ENCODE measurements at places on chromosomes 2 and 18.

- no peak for DNase-seq
These were observed 72.4 kb upstream of the HS6ST1 start for GRCh38 chr2:128390991-128391630.

DNA sequence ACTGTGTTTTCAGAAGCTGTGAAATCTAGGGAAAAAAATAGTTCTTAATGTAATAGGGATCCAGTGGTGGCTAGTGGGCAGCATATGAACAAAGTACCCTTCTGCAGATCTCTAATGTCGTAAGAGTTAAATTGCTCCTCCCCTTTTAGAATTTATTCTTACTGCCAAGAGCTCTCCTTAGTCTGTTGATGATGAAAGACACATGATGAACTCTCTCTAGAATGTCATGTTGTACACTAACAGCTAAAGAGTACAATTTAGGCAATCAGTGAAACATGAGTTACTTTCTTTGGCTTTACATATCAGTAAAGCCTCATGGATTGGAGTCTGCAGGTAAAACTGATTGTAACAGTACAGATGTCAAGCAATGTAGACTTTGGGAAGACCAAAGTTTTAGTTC lies 84.2 kb downstream of the SLC39A10 start:
- DNase-seq = no peak

DNA sequence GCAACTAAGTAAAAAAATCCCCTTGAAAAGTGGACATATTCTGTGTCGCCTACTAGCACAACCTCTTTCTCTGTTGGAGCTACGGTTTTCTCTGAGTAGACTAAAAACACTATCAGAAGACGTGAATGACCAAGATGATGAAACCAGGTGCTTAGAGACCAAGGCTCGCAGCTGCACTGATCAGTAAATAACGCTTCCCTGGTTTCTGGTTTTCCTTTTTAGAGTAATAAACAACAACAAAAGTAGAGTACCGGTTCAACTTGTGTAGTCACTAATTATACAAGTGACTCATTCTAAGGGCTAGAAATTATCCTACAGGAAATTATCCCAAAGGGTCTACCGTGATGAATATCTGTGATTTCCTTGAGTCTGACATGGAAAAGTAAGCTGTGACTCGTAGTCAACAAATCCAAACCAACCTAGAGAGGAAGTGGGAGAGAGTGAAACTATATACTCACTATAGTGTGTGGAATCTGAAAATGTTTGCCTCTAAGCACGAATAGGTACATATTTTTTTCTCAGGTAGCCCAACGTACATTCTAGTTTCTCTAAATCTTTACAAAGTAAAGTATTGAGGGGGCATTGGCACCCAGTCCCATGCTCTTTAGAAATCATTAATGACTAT lies 17.8 kb downstream of the RASGRP3 start:
- DNase-seq = no peak

GRCh38 chr2:63875131-63875527 lies 33.4 kb downstream of the UGP2 start:
- no peak for DNase-seq

DNA sequence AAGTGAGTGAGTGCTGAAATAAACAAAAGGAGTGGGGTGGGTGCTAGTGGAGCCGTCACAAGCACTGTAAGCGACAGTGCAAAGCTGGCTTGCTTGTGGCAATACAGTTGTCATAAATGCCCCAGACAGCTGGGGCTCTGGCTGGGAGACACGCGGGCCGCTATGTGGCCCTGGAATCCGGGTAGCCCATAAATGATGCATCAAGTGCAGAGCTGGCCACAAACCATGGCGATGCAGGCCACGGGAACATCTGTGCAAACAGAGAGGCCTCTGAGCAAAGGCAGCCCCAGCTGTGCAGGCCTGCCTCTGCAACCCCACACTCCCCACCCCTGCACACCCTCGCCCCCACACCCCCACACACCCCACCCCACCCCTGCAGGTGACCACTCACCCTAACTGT lies 349.2 kb upstream of the ID2 start:
- no peak for DNase-seq

GRCh38 chr2:240903191-240904060 lies 2.7 kb upstream of the CROCC2 start:
- DNase-seq = no peak

DNA sequence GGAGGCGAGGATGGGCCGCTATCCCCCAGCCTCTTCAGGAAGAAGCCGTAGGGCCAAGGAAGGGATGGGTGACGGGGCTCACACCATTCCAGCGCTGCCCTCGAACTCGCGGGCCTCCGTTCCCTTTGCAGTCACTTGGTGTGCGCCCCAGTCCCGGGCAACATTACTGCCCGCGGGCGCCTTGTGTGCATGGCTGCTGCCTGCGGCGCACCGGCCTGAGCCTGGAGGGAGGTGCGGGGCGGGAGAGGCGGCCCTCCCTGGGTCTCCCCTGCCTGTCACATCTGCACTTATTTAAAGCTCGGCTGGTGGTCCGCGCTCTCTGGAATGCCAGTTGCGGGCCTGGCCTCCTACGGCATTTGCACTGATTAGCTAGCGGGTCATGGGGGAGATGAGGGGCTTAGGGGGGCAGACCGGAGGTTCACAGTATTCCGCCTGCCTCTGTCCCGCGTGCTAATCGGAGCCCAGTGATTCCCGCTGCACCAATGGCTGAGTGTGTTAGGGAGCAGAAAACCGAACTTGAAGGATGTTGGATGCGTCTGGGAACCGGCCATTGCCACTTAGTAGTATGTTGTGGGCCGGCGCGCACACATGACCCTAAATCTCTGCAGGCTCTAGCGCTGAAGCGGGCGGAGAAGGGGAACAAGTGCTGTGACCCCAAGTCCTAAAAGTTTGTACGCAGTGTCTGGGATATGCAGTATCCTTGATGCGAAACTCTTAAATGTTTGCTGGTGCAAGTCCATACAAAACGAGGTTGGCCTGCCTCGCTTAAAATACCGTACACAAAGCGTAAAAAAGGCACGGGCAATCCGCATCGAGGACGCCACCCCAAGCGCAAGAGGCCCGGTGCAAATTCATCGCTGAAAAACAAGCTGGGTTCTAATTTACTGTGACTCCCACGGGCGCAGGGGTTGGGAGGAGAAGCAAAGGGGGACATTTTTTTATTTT lies 161.2 kb upstream of the SIX2 start:
- DNase-seq = peak; percentile 79

DNA sequence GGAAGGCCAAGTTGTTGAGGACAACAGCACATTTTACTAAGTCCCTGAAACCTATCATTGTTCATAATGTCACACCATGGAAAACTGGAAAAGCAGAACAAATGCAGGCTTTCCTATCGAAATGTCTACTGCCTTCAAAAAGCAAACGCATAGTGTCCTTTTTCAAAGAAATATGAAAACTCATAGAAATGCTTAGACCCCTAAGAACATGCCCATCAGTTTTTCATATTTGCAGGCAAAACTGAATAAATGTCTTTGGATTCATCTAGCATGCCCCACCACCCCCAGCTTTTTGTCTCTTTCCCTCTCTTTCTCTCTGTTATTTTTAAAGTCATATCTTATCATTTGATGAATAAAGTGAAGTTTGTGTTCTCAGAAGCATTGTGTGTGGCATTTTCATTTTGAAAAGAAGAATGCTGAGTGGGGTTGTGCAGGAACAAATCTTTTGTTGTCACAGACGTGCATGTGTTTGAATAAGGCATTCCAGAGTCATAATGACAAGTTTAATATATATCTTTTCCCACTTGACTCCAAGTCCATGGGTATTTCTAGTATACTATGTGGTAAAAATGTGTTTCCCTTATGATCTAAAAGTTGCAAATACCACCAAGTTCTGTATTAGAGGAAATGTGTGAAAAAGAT lies 2180.0 kb upstream of the PIK3C3 start:
- no peak for DNase-seq

DNA sequence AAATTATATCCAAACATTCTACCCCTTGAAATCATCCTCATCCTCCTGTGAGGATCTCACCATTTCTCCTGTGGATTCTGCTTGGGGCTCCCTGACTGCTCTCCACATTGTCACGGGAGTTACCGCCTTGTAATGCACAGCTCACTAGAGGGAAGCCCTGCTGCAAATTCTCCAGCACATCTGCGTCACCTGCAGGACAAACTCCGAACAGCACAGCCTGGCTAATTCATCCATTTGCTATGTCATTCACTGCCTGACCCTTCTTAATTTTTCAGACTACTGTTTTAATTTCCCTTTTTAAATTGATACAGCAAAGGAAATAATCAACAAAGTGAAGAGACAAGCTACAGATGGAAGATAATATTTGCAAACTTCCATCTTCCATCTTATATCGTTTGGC lies 627.4 kb downstream of the FBXO15 start:
- DNase-seq = peak; percentile 74

- no peak for DNase-seq
These were observed 117.2 kb downstream of the UXS1 start for GRCh38 chr2:106076941-106077340.

GRCh38 chr18:37563931-37564392 lies 1.6 kb downstream of the CELF4 start:
- no peak for DNase-seq

- no peak for DNase-seq
These were observed 40.2 kb downstream of the CCDC74A start for GRCh38 chr2:131567891-131568290.

DNA sequence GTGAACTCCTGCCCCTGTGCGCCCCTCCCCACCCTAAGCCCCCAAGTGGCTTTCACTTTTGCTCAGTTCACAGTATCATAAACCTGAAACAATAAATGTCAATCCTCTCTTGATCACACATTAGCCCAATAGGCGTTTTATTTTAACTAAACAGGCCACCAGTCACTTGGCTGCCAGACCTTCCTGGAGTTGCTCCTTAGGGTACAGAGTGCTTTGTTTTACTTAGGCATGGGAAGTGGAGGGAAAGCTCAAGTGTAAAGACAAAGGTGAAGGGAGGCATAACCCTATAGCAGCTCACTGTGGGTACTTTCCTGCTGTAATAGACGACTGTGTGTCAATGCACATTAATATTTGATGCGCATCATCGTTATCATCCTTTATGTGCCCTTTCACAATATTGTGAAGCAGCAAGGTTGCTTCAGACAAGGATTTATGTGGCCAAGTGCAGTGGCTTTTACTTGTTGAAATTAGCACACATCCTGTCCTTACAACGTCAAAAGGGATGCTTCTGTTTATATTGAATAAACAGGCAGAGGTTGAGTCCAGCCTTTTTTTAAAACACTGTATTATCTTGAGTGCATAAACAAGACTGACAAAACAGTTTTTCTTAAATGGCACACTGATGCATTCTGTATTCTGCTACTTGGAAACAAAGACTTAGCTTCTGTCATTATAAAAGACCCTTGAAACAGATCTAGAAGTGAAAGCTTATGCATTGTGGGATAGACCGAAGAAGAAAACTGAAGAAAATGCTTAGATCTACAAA lies 168.5 kb downstream of the TMEFF2 start:
- peak; percentile 32 for DNase-seq

GRCh38 chr2:2272841-2273240 lies 58.2 kb downstream of the MYT1L start:
- DNase-seq = no peak

GRCh38 chr2:112184121-112184520 lies 45.9 kb downstream of the FBLN7 start:
- DNase-seq = no peak

GRCh38 chr2:43194121-43194869 lies 32.1 kb downstream of the ZFP36L2 start:
- DNase-seq = no peak

GRCh38 chr2:145652571-145653545 lies 1132.9 kb upstream of the ZEB2 start:
- no peak for DNase-seq

- no peak for DNase-seq
These were observed 18.5 kb downstream of the ZBTB7C start for GRCh38 chr18:48390641-48391040.

DNA sequence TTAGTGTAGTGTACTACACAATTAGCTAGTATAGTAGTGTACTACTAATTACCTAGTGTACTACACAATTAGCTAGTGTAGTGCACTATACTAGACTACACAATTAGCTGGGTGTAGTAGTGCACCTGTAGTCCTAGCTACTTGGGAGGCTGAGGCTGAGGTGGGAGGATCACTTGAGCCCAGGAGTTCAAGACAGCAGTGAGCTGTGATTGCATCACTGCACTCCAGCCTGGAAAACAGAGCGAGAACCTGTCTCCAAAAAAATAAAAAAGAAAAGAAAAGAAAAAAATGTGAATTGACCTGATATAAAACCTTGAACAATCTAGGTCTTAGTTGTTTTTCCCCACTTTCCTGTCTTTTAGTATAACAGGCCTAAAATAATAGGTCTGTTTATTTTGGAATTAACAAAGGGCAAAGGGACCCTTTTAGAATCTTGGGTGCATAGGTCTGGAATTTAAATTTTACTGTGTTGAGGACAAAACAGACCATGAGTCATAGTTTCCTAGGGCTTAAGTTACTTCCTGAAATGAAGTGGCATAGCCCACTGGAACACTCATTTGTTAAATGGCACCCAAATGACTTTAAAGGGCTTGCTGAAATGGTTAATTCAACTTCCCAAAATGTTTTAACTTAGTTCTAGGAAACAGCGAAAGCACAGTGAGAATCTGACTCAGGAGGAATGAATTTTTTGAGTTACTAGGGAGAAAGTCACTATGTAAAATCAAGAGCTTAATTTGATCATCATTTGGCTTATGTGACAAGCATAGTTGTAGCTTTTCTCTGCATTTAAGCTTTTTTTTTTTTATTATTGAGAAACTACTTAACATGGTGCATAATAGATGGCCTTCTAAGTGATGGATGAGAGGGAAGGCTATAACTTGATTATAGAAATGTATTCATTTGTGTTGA lies 50.7 kb upstream of the ARL5A start:
- no peak for DNase-seq

- no peak for DNase-seq
These were observed 177.6 kb upstream of the CCDC68 start for GRCh38 chr18:55136864-55137263.

DNA sequence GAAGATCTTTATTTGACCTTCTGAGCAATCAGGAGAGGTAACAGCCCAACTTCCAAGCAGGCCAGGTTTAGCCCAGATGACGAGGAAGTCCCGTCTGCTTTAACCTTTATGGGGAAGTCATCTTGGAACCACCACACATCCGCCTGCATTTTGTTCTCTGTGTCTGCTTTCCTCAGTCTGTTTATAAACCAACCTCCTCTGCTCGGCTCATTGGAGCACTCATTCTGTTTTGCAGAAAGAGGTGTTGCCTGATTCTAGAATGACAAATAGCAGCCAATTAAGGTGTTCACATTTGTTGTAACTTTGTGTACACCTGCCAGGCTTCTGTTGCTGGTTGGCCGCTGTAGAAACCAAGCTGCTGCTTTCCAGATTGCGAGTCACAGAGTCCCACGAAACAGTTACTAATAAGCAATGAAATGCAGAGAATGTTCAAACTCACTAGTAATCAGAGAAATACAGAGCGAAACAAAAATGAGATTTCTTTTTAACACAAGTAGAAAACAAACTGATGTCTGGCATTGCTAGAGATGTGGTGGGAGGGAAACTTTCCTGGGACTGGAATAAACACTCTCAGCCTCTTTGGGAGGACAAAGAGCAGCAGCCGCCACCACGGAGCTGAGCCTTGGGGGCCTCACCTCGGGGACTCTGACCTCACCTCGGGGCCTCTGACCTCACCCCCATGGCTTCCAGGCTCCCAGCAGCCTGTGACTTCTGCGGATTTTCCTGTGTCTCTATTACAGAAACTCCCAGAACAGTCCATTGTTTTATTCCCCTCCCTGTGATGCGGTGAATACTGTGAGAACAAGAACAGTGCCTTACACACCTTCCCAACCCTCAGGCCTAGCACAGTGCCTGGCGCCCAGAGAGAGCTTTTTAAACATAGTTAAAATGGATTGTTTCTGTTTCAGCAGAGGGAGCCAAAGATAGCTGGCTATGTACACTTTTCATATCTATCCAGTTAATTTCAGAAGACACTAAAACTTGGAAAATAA lies 64.0 kb downstream of the MBP start:
- no peak for DNase-seq

All from GM23338 (cell line).